ENCODE measurements at places on chromosomes 13 and 19.

DNA sequence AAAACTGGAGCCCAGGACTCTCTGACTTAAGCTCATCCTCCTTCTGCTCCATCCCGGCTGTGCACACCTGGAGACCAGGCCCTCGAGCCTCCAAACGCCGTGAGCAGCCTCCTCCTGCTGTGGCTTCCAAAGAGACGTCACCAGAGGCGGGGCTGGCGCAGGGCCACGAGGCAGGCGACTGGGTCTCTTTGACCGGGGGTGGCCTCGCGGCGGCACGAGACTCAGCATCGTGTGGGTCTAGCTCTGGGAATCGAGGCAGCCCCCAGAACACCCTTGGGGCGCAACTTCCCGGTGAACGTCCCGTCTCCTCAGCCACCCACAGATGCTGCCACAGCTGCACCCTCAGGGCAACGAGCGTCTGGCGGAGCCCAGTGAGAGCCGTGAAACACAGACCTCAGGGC is 22.8 kb downstream of the RASA3 start:
- DNase-seq, result no peak

DNA sequence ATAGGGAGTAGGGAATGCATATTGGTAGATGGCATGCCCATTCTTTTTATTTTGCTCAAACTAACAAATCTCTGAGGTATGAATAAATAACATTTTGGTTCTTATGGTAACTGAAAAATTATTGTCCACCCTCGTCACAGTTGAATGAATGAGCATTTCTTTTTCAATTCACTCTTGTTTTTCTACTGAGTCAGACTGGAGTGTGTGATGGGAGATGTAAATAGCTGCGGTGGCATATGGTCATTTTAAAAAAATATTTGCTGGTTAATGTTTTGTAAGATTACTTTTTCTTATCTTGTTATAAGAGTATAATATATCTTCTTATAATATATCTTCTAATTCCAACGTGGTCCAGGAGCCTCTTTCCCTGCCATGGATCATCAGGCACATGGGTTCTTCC is 586.5 kb downstream of the SLITRK5 start:
- no peak for DNase-seq

DNA sequence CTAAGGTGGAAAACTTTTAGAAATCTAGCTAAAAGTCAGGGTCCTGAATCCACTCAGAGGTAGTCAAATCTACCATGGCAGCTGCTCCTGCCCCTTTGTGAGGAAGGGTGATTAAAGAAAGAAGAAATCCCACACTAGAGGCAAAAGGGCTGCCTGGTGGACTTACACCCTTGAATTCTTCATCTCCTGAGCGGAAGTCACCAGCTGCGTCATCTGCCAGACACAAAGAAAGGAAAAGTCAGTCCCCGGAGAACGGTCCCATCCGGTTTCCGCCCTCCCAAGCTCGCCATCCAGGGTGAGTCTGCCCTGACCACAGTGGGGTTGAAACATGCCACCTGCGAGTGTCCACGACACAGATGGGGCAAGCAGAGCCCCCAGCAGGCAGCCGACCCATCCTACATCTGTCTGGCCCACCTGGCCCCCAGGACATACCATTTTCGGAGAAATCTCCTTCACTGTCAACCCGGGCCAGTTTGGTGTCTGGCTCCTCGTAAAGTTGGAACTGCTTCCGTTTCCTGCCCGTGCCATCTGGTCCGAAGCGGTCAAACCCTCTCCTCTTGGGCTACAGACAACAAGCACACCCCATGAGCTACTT is 7.7 kb downstream of the AKAP8 start:
- no peak for DNase-seq

- no peak for DNase-seq
Observed at GRCh38 chr13:44971656-44972595, 17.3 kb downstream of the NUFIP1 start.

All from bone marrow (tissue), 2 donors.